ENCODE measurements at places on chromosomes 4 and X.

- DNase-seq, result no peak
Observed at GRCh38 chr4:144590020-144590419, 55.9 kb upstream of the HHIP start.

DNA sequence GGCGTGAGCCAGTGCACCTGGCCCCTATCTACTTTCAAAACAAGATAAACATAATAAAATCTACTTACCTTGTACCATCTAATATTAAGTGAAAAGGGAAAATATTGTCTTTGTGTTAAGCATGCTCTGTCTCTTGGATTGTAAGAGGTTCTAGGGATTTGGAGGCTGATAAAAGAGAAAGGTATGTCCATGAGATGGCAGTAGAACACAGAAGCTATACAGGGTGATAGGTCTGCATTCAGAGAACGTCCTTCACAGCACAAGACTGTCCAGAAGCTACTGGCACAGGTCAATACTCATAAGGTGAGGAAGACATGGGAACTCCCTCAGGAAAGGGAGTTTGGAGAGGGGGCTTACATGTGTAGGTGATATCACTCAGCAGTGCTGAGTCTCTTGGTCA lies 135.5 kb downstream of the TMEM47 start:
- DNase-seq, result no peak

- no peak for DNase-seq
Observed at GRCh38 chr4:154858166-154858565, 77.1 kb downstream of the RBM46 start.

- DNase-seq, result no peak
Observed at GRCh38 chr4:71609167-71609566, 174.7 kb downstream of the GC start.

DNA sequence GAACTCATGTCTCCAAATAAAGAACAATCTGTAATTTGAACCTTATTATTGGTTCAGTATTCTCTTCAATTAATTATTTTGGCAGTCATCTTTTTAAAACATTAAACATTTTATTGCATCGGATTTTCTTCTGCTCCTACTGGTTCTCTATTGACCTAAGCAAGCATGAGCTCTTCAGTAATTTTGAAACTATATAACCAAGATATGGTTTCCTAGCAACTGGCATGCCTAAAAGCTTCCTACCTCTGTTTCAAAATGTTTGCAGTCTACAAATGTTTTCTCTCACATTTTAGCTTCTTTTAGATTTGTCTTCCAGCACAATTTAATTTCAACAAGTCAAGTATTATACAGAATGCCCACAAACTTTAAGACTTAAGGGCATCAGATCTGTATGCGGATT lies 371.3 kb downstream of the GPM6A start:
- no peak for DNase-seq

GRCh38 chrX:121161501-121161933 lies 114.1 kb downstream of the GLUD2 start:
- DNase-seq, result no peak

DNA sequence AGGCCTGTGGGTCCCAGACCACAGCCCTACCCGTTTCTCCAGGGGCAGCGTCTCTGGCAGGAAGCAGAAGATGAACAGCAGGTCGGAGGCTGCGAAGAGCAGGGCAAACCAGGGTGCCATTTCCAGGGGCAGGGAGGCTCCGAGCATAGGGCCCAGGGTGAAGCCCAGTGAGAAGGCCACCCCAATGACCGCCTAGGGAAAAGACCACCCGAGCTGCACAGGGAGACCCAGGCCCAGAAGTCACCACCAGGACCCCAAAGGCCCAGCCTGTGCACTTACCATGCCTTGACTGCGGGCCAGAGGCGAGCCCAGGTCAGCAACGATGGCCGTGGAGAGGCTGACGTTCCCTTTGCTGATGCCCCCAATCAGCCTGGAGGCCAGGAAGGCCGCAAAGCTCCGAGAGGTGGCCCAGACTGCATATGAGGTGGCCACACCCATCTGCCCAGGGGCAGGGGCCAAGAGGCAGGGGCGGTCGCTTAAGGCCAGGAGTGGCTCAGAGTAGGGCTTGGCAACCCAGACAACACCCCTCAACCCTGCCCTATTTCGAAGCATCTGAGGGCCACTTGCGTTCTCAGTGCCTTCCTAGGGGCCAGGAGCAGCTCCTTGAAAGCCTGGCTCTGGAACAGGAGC lies 30.8 kb downstream of the NOP14 start:
- DNase-seq, result no peak

- no peak for DNase-seq
Observed at GRCh38 chr4:42306221-42307109, 90.8 kb upstream of the SHISA3 start.

DNA sequence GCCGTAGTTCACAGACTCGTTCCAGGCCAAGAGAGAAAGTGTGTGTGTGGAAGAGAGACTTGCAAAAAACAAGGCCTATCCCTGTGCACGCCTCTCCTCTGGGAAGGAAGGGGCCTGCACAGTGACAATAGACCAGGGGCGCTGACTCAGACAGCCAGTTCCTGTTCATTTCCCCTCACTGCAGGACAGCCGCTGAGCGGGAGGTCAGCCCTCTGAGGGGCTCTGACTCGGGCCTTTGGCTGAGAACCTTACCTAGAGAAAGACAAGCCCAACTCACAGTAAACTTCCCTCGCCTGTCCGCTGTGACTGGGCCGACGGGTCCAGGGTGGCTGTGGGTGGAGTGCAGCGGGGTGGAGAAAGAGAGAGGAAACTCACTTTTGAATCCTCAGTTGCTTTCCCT lies 52.1 kb downstream of the RTL5 start:
- no peak for DNase-seq

DNA sequence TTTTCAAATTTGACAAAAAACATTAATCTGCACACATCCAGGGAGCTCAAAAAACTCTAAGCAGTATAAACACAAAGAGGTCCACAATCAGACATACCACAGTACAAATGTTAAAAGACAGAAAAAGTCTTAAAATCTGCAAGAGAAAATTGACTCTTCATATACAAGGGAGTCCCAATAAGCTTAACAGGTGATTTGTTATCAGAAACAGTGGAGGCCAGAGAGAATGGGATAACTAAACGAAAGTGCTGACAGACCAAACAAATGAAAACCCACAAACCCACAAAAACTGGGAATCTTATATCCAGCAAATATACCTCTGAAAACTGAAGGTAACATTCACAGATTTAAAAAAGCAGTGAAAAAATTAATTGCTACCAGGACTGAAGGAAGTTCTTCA lies 182.0 kb upstream of the PAQR3 start:
- DNase-seq, result no peak
